ENCODE measurements at places on chromosomes 16 and 17. TPM values are rescaled to one million over a fixed set of nuclear protein-coding genes. Genes with fewer than 3 reads are reported as not detected.
A peak's percentile ranks its signal among the peaks of the same experiment; 100 is the strongest.

Gene PIPOX
- 2.2 TPM for total RNA-seq

Gene TM4SF5
- total RNA-seq = not detected

- no peak for DNase-seq
These were observed 24.0 kb downstream of the USP31 start for GRCh38 chr16:23125277-23125676.

Gene LRRC37A
- 2.5 TPM for total RNA-seq

GRCh38 chr16:35746963-35747657 is 2287.7 kb downstream of the TP53TG3F start:
- no peak for DNase-seq

- DNase-seq = peak; percentile 25
These were observed 4.7 kb downstream of the COQ7 start for GRCh38 chr16:19071811-19072777.

DNA sequence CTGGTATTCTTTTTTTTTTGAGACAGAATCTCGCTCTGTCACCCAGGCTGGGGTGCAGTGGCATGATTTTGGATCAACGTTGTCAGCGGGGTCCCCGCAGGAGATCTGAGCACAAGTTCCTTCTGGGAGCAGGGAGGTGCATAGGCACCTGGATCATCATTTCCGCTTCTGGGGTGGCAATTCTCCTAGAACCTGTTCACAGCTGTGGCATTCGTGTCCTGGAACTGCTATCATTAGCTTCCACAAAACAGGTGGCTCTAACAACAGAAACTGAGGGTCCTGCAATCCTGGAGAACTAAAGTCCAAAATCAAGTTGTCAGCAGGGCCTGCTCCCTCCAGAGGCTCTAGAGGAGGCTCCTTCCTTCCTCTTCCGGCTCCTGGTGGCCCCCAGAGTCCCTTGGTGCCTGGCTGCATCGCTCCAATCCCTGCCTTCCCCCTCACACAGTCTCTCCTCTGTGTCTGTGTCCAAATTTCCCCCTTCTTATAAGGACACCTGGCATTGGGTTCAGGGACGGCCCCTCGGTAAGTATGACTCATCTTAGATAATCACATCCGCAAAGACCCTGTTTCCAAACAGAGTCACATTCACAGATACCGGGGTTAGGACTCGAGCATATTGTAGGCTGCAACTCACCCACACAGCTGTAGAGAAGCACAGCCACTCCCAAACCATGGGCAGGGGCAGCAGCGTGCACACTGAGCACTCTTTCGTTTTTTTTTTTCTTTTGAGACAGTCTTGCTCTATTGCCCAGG is 43.5 kb upstream of the KLHDC4 start:
- no peak for DNase-seq

- DNase-seq = no peak
These were observed 87.5 kb downstream of the AMFR start for GRCh38 chr16:56337858-56338325.

Gene CACNA1G
- total RNA-seq = not detected

DNA sequence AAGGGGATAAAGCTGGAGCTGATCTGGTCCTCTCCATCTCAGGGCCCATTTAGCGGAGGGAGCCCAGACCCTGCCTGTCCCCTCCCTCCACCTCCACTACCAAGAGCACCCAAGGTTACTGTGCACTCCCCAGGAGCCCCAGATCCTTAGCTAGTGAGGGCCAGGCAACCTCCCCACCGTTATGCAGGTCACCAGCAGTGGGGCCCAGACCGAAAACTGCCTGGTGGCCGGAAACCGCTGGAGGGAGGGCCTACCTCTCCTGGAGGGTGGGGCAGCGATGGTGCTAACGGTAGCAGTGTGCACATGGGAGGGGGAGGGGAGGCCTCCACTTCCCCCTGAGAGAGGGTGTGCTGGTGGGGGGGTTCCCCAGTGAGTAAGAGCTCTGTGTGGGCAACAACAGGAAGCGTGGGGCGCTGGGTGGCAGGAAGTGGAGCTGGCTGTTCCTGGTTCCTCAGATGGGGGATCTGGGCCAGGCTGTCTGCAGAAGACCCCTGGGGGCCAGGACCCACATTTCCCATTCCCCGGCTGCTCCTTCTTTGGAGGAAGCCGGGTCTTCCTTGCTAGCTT is 4.4 kb downstream of the FMNL1 start:
- peak; percentile 93 for DNase-seq

DNA sequence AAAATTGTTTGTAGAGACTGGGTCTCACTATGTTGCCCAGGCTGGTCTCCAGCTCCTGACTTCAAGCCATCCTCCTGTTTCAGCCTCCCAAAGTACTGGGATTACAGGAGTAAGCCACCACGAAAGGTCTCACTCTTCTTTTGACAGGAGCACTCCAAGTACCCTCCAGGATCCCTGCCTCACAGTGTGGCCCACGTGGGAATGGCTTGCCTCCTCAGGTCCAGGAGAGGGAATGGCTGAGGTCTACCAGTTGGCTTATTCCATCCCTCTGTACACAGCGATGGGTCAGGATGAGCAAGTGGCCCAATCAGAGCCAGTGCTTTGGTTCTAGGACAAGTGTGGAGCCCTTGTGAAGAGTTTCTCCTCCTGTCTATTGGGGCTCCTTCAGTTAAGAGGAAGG is 73.7 kb upstream of the ZNF423 start:
- no peak for DNase-seq

- DNase-seq = no peak
These were observed 278 bp downstream of the ITGB4 start for GRCh38 chr17:75721463-75722011.

- DNase-seq = no peak
These were observed 4.8 kb upstream of the GOSR1 start for GRCh38 chr17:30472238-30472890.

Gene FOXC2
- not detected for total RNA-seq

DNA sequence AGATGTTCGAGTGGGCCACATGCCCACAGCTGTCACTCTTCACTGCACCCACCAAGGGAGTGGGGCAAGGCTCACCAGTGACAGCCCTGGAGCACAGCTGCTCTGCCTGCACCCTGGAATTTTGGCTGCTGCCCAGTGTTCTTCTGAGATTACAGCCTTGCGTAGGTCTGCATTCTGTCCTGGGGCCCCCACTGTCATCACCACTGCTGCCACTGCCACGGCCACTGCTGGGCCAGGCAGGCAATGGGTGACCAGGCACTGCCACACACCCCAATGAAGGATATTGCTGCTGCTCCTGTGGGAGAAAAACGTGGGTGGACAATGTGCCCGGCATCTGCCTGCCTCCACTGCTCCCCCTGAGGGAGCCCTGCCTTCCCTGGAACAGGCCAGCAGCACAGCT is 1717.0 kb downstream of the TP53TG3F start:
- no peak for DNase-seq
